HT-29 (cell line): ENCODE measurements at places on chromosomes 13 and 19. TPM values are rescaled to one million over a fixed set of nuclear protein-coding genes. Genes with fewer than 3 reads are reported as not detected.

Gene LILRB5
- total RNA-seq, result 0.08 TPM in 1 of 2 replicates, not detected in the other

Gene KLK13
- total RNA-seq, result not detected in 2 replicates

Gene ZNF221
- total RNA-seq, result 0.68 and 0.97 TPM in 2 replicates

Gene PRR36
- total RNA-seq, result 0.31 and 1.6 TPM in 2 replicates

Gene CLDND2
- 0.81 and 1.8 TPM in 2 replicates for total RNA-seq

Gene LAIR2
- total RNA-seq, result not detected in 2 replicates

Gene COL4A1
- total RNA-seq, result 0.10 and 0.29 TPM in 2 replicates

Gene ZNF99
- total RNA-seq, result not detected in 2 replicates

Gene ZNF285
- not detected in 2 replicates for total RNA-seq

Gene CYP4F11
- 0.29 and 0.58 TPM in 2 replicates for total RNA-seq

Gene UBE2L5
- not detected in 2 replicates for total RNA-seq

Gene URAD
- total RNA-seq, result not detected in 2 replicates

Gene DLEU7
- total RNA-seq, result not detected in 2 replicates

DNA sequence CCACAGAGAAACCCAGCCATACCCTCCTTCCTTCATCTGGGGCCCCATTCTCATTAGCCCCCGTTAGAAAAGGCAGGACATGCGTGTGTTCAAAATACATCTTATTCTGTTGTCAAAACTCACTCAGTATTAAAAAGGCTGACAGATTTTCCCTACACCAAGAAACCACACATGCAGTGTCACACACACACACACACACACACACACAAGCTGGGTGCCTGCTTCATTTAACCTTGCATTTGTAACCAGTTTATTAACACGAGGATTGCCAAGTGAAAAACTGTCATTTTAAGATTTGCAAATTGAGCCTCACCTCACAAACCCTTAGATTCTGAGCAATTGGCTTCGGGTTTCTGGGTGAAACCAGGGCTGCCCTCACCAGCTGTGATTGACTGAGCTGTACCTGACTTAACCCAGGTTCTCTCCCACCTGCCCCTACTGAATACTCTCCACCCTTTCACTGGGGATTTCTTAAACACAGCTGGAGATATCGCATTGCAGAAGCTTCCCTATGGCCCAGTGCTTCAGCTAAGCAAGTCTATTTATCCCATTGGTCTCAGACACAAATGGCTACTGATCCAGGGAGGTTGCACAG, 172.7 kb upstream of the ZNF507 start:
- DNase-seq, result no peak

DNA sequence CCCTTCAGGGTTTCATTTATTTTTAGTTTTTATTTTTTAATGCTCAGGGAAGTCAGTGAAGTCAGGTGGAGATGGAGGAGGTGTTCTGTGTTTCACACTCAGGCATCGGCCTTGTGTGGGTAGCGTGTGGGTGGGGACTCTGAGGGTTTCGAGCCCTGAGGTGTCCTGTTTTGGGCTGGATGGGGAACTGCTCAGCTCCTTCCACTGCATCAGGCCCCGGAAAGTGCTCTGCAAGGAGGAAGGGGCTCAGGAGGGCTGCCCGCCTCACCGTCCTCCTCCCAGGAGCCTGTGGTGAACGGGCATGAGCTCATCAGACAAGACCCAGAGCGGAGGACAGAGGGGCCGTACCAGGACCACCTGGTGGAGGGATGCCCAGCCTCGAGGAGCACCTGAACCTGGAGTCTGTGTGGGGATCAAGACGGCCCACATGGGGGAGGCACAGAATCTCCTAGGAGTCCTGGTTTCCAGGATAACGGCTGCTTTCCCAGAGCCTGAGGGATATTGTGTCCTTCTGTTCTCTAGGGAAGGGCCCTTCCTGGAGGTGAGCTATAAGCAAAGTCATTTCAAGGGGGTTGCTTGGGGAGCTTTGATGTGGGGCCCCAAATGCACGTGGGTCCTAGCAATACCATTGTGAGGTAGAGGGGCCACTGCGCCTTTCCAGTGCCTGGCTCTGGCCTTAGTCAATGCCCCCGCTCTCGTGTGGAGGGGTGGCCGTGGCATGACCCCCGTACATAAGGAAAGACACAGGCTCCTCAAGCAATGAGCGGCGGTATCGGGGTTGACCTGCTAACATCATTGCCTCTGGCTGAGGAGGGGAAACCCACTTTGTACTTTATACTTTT, 13.5 kb upstream of the GAS6 start:
- DNase-seq, result no peak

GRCh38 chr13:110575322-110576069, 14.0 kb upstream of the RAB20 start:
- DNase-seq, result no peak

DNA sequence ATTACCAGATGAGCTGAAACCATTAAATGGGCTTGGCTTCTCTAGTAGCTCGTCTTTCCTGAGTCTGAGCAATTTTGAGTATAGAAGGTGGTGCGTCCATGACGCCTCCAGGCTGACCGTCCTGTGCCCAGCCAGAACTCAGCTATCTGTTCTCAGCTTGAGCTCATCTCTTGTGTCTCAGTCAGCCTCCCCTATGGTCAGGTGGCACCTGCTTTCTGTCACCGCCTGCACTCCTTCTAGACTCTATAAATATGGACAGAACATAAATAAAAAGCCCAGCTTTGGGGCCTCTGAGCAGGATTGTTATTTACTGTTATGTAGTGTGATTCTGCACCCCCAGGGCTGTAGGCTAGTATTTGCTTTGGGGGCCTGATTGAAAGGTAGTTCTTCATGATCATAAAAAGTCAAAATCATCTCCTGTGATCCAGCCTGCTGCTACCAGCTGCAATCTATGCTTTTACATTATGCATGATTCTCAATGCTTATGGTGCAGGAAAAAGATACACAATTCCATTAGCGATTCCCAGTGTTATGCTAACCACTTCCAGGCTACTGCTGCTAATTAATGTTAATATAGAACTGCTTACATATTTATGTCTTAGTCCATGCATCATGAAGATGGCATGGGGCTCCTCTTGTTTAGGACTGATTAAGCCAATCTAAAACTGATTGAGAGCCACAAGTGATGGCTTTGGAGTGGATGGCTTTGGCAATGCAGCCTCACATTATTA, 72.5 kb upstream of the TMTC4 start:
- DNase-seq, result no peak

GRCh38 chr13:40340368-40341095, 325.9 kb downstream of the FOXO1 start:
- peak; percentile 78 for DNase-seq

DNA sequence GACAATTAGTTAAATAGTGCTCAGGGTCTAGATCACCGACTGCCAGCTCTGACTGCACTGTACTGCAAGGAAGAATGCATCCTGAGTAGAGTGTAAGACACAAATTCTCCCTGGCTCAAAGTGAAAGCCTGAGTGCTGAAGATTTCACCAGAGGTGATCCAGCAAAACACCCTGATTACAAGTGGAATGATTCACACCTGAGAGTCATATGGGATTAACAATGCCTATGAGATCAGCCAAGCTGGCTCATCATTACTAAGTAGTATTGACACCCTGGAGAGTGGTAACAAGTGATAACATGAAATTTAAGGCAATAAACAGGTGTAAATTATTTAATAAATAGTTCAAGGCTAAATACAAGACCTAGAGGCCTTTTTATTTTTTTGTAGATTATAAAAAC, 403.8 kb upstream of the PRR20A start:
- no peak for DNase-seq

DNA sequence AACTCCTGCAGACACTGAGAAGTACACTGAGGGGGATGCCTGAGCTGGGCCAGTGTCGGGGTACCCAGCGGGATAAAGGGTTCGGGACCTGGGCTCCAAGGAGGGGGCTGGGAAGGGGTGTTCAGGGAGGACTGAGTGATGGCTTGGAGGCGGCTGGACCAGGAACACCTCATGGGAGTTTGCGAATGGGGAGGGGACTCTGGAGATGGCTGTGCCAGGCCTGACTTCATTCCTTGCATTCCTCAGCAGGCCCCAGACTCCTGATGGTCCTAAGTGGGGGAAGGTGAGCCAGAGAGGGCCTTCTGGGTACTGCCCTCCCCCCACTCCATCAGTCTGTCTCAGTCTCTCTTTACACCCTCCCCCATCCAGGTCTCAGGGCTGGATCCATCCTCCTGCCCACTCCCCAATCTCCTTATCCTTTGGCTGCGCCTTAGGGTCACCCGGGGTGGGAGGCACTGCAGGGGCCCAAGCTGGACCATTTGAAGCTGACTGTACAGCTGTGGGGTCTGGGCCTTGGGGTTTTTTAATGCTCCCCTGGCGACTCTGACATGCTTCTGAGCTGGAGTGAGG, 13.8 kb downstream of the PAK4 start:
- DNase-seq, result no peak

- peak; percentile 74 for DNase-seq
These were observed 1.1 kb upstream of the FXYD3 start for GRCh38 chr19:35114353-35115176.

DNA sequence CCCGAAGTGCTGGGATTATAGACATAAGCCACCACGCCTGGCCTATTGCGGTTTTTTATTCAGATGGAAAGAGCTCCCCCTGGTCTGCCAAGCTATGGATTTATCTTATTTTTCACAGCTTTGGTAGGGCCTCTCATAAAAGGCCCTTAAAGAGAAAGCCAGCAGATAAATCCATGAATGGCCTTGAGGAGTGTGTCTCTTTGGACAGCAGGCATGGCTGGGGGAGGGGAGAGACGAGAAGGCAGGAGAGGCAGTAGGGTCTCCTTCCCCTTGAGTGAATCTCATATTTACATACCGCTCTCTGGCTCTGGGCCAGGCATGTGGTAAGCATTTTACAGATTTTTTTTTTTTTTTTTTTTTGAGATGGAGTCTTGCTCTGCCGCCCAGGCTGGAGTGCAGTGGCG, 25.2 kb downstream of the MARK4 start:
- no peak for DNase-seq

DNA sequence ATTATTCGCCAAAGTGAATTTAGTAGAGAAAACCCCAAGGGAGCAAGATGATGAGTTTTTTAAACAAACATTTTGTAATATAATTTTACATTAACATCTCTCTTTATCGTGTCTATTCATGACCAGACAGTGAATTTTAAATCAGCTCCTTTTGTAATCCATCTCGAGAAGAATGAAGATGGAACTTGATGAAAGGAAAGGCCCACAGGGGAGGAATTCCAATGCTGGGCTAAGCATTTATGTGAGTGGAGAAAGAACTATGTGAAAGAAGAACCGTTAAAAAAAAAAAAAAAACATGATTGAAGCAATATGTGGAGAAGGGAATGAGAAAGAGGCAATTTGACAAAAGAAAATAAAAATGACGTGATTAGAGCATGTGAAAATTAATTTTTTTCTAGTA, 170.6 kb downstream of the KCTD12 start:
- no peak for DNase-seq

GRCh38 chr13:35723053-35723461, 246.6 kb upstream of the MAB21L1 start:
- DNase-seq, result no peak

DNA sequence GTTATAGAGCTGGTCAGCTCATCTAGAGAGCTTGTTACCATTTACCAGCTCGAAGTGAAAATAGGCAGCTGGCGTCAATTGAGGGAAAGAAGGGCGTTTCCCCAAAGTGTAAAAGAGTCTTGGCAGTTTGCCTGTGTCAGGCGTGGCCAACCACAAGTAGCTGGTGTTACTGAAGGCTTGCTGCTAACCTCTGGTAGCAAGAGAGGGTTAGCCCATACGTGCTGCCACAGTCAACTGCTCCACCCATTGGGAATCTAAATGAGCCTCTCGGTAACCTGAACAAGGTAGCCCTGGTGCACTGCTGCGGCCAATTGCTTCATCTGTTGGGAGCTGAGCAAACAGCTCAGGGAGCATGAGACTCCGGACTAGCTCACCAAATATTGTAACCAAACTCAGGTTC, 314.9 kb upstream of the SLITRK5 start:
- no peak for DNase-seq

DNA sequence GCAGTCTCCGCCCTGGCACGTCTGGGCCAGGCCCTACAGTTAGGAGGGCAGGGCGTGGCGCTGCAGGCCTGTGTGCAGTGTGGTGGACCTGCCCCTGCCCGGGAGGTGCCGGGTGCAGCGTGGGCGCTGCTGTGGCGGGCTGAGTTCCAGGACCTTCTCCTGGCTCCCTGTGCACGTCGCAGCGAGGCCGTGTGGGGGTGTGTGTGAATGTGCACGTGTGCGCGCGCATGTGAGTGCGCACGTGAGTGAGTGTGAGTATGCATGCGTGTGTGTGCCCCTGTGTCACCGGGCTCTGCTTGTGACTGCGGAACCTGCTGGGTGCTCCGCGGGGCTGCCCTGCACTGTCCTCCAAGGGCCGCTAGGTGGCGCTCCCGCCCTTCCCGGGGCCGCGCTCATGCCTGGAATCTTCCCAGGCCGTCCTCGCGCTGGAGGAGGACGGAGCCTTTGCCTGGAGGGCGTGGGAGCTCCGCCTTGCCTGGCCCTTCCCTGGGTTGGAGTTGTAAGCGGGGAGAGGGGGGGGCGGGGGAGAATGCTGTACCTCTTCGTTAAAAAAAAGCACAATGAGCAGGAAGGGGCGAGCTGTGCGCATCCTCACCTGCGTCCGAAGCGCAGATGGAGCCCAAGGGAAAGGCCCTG, 79.3 kb downstream of the KDM4B start:
- DNase-seq, result peak; percentile 70

- DNase-seq, result peak; percentile 17
These were observed 855.9 kb upstream of the KLHL1 start for GRCh38 chr13:70964124-70964523.

- DNase-seq, result peak; percentile 56
These were observed 13.6 kb downstream of the C19orf25 start for GRCh38 chr19:1465191-1466016.

DNA sequence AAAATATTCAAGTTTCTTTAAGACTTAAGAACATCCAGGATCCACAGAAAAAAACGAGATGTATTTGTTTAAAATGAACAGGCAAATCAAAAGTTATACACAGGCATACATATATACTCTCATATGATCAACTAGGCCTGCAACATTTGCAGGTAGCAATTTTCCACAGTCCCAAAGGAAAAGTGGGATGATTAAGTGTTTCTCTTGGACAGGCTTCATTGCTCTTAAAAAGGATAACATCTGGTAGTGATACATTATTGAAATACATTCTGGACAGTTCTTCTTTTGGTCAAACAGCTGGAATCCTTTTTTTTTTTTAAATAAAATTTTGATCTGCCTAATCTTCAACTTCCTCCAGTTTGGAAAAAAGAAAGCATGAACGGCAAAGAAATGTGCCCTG, 114.8 kb upstream of the TDRD3 start:
- DNase-seq, result no peak

DNA sequence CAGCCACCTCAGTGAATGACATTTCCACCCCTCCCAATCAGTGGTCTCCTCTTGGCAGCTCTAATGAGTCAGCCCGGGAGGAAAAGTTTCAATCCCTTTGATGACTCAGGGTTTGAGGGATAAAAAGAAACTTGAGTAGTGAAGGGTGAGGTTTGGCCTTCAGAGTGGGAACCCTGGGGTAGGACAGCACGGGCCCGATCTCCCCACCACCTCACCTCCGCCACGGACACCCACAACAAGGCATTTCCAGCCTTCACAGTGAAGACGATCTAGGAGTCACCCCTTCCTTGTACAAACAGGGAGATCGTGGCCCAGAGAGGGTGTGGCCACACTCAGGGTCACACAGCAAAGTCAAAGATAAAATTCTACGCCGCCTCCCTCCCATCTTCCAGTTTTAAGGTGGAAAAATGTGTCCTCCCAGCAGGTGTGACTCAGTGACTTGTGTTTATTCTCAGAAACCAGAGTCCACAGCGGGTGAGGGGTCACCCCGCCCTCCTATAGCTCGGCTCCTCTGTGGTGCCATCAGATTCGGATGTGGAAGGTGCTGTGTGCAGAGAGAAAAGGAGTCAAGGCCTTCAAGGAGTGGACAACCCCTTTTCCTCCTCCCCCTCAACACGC, 12.3 kb downstream of the CIB3 start:
- no peak for DNase-seq

- DNase-seq, result no peak
These were observed 1666.7 kb downstream of the EFNB2 start for GRCh38 chr13:104868806-104869205.
